Inflammatory macrophage treated with lipopolysaccharide for 1 hour (primary cell): ENCODE measurements at places on chromosomes 1 and 21.

DNA sequence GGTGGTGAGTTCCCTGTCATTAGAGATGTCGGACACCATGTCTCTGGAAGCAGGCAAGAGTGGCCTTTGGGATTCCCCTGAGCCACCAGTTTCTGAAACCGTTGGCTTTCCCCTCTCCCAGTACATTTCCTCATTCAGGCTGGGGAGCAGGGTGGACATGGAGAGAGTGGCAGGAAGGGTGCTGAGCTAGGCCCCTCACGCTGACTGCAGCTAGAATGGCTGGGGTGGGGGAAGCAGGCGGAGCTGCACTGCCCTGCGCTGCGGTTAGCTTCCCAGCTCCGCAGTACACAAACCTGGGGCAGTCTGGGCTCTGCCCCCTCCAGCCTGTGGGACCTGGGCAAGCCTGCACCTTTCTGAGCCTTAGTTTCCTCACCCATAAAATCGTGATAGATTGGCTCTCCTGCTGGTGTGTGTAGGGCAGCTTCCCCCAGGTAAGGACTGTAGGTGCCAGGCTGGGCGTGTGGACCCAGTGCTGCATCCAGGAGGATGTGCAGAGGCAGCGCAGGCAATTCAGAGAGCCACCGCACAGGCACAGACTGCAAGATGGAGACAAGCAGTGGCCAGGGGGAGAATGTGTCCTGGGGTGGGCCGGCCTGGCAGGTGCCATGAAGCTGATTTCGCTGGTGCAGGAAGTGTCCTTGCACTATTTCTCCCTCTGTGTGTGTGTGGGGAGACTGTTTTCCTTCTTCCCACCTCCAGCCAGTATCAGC lies 3.0 kb downstream of the PLA2G2F start:
- DNase-seq: no peak

DNA sequence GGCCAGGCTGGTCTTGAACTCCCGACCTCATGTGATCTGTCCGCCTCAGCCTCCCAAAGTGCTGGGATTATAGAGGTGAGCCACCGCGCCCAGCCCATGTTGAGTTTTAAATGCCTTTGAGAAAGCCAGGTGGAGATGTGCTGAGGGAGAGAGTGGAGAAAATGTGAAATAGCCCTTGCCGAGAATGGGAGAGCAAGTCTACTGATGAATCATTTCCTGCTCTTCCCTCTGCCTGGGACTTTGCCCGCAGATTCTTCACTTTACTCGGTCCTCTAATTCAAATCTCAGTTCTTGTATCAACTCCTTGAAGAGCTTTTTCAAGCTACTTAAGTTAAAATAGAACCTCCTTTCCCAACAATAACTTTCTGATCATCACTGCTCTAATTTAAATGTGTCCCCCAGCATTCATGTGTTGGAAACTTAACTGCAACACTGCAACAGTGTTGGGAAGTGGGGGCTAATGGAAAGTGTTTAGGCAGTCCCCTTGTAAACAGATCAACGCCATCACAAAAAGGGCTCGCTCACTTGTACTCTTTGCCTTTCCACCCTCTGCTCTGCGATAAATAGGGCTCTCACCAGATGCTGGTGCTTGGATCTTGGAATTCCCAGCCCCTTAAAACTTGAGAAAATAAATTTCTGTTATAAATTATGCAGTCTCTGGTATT lies 27.8 kb downstream of the OSBPL9 start:
- no peak for DNase-seq

DNA sequence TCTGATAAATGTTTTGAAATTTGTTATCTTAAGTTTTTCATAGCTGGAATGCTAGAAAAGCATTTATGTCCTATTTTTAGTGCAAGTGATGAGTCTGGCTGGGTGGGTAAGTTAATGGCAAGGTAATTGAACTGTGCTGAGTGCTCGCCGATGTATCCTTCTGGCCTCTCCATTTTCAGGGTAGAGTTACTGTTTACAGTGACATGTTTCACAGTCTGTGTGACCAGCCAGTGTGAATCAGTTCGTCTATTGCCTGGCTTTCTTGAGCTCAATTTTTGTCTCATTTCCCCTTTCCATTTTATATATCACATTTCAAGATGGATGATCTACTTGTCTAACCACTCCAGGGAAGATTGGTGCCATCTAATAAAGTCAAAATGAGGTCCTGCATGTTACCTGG lies 44.1 kb downstream of the ITSN1 start:
- no peak for DNase-seq

DNA sequence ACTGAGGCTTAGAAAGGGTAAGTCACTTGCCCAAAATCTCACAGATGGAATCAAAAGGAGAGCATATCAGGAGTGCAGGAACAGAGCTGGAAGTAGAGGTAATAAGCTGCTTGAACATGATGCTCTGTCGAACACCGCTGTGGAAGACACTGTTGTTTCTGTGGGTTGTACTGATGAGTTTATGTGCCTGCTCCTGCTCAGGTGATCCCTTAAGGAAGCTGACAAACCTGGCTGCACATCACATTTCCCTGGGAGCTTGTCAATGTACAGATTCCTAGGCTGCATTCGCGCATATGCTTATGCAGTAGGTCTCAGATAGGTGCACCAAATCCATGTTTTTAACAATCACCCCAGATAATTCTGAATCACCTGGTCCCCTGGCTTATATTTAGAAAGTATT lies 79.7 kb downstream of the ZNF326 start:
- no peak for DNase-seq

GRCh38 chr1:23466423-23466989 lies 17.5 kb downstream of the ASAP3 start:
- DNase-seq: no peak

- DNase-seq: no peak
Observed at GRCh38 chr1:44114098-44114497, 4.5 kb upstream of the KLF17 start.

GRCh38 chr1:101107496-101108110 lies 82.0 kb upstream of the DPH5 start:
- DNase-seq: no peak

DNA sequence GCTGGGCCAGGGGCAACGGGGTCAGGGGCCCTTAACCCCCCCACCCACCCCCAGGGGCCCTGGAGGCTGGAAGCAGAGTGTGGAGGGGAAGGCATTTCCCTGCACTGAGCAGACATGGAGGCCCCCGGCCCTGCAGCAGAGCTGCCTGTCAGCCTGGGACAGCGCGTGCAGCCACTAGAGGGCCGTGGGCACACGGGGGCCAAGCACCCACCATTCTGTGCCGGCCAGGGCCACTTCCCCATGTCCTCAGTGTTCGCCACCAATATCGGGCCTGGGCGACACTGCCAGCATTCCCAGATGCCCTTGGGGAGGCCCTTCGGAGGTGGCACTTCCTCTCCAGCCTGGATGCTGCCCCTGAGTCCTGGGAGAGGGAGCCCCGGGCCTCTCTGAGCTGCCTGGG lies 23.2 kb upstream of the ARHGEF16 start:
- no peak for DNase-seq

DNA sequence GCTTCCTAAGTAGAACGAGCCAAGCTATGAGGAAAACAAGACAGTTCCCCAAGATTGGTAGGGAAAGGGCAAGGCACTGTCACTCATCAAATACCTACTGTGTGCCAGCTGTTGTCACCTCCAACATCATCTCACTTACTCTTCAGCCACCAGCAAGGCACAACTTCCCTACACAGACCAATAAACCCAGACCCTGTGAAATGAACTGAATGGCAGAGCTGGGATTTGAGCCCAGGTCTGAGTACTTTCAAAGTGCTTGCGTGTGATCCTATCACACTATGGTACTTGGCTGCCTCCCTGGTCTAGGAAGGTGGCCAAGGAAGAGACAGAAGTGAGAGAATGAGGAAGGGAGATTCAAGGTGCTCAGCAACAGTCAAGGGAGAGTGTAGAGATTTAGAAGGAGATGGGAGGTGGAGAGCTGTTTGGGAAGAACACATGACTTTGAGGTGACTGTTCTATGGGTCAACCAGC lies 16.7 kb upstream of the TRIM63 start:
- DNase-seq: no peak

GRCh38 chr1:61641578-61642336 lies 83.2 kb downstream of the TM2D1 start:
- DNase-seq: peak; percentile 59

DNA sequence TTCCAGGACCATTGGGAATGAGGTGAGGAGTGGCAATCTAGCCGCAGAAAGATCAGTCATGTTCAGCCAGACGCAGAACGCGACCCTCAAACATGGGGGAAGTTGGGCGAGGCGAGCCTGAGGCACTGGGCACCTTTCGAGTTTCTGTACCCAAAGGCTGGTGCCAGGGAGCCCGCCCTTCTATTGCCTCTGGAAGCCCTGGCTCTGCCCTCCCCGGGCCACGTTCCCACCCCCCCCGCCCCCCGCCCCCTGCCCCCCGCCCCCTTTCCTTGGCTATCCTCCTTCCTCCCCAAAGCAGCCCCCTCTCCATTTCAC lies 2.2 kb upstream of the ZBTB7B start:
- DNase-seq: no peak

- no peak for DNase-seq
Observed at GRCh38 chr1:196193896-196194559, 414.2 kb downstream of the KCNT2 start.

DNA sequence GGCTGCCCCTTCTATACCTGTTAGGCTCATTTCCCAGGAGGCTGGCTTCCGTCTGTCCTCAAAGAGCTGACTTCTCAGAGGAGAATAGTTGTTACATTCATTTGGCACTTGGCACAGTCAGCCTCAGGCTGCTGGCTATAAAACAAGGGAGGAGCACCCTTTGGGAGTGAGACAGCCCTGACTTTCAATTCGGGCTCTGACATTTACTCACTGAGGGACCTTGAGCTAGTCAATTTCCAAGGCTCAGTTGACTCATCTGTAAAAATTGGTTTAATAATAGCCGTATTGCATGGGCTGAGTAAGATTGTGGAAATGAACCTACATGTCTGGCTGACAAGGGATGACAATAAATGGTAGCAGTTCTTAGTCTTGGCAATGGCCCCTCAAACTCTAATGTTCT lies 13.7 kb downstream of the ALX3 start:
- no peak for DNase-seq

- no peak for DNase-seq
Observed at GRCh38 chr21:45391743-45392572, 13.0 kb upstream of the COL18A1 start.

DNA sequence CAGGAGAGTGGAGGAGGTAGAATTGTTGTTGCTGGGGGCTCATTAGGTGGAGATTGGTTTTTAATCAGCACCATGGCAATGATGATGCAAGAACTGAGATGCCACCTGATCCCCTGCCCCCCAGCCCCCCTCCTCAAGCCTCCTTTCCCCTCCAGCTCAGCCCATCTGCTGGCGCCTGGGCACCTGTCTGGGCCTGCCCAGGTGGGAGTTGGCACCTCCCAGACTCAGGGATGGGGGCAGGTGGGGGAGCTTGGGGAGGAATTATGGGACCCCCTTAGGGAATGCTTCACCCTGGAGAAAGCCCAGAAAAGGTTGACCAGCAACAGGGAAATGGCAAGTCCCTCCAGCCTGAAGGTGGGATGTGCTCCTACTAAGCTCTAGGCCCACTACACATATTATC lies 1.5 kb upstream of the NHLH1 start:
- no peak for DNase-seq

DNA sequence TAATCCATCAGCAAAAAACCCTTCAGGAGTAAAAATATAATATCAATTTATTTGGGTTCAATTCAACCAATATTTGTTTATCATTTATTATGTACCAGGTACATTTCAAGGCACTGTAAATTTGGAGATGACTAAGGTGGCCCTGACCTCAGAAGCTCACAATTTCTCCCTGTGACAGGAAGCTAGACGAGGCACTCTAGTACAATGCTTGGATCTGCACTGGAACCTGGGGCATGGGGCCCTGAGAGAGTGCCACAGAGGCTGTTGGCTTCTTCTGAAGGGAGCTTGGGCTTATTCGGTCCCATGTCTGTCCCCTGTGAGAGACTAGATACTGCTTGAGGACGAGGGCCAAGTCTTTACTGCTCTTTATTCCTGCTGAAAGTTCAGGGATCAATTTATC lies 31.5 kb downstream of the RHOU start:
- DNase-seq: no peak

GRCh38 chr21:41602531-41602930 lies 94.6 kb upstream of the TMPRSS2 start:
- no peak for DNase-seq

GRCh38 chr1:147757015-147757990 lies 3.1 kb downstream of the GJA5 start:
- DNase-seq: no peak

DNA sequence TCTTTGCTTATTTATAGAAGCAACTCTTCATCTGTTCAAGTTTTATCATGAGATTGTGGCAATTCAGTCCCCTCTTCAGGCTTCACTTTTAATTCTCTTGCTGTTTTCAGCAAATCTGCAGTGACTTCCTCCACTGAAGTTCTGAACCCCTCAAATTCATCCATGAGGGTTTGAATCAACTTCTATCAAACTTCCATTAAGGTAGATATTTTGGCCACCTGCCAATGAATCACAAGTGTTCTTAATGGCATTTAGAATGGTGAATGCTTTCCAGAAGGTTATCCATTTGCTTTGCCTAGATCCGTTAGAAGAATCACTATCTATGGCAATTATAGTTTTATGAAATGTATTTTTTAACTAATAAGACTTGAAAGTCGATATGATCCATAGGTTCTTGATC lies 946.7 kb upstream of the B3GALT2 start:
- DNase-seq: no peak
